SJSA1 (cell line): ENCODE measurements at places on chromosomes 7 and 10.

DNA sequence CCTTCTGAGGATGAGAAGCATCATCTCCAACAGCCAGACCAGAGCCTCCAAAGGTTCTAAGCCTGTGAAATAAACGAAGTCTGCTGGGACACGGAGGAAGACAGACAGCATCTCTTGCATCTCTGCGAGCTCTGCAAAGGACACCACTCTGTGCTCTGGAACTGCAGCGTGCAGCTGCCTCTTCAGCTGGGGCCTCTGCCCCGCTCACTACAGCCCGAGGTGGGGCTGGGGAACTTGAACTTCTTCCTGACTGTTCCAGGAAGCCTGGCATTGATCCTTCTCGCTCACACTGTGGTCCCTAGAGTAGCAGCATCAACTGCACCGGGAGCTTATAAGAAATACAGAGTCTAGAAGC, 163.3 kb downstream of the USP6NL start:
- DNase-seq: no peak

GRCh38 chr7:94436700-94437099, 42.0 kb downstream of the COL1A2 start:
- DNase-seq: no peak

DNA sequence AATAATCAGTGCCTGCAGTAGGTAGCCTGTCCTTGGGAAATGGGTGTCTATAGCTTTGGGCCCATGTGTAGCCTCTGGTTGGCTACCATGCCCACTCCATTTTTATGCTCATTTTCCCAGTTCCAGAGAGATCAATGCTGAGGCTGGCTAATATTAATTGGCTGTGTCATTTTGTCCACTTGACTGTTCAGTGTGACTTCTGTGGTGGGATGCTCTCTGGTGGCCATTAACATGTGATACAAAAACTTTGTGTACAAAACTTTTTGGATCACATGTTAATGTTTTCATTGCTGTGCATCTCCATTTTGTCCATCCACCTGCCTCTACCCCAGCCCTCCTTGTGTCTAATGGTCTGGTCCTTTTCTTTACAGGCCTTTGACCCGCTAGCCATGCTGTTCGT, 22.7 kb downstream of the VIM start:
- no peak for DNase-seq

DNA sequence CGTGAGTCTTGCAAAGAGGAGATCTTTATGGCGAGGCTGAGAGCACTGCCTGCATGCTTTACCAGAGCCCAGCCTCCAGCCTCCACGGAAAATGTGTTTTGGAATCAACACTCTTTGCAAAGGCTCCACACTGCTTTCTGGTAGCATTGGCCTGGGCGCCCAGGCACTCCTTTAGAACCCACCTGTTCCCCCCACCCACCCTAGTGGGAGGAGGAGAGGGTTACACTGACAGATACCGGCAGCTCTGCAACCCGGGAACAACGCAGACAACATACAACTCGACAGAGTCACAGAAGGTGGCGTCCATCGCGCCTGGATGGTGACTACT, 5.5 kb upstream of the MNX1 start:
- DNase-seq: no peak

GRCh38 chr10:62108759-62109586, 159.7 kb downstream of the RTKN2 start:
- no peak for DNase-seq

GRCh38 chr7:117673839-117674238, 194.0 kb downstream of the CFTR start:
- peak; percentile 36 for DNase-seq

DNA sequence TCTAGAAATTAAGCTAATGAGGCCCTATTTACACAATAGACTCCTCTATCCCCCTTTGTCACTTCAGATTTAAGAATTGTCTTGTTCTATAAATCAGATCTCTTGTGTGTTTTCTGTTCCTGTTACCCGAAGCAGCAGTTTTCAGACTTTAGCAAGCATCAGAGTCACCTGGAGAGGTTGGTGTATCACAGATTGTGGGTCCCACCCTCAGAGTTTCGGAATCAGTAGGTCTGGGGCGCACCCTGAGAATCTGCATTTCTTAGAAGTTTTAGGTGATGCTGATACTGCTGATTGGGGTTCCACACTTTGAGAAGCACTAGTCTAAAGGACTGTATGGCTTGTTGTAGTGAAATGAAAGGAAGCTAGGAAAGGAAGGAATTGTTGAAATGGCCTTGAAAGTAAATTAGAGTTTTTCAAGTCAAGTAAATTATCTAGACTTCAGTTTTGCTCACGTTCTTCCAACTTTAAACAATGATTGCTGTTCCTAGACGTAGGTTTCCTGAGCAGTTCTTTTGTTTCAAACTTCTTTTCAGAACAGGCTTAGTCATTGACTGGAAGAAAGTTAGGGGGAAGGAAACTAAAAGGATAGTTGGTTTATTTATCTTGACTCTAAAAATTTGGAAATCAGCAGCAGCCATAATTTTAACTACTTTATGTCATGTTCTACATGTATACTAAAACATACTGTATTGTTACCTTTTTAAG, 15.7 kb downstream of the BPGM start:
- peak; percentile 60 for DNase-seq

DNA sequence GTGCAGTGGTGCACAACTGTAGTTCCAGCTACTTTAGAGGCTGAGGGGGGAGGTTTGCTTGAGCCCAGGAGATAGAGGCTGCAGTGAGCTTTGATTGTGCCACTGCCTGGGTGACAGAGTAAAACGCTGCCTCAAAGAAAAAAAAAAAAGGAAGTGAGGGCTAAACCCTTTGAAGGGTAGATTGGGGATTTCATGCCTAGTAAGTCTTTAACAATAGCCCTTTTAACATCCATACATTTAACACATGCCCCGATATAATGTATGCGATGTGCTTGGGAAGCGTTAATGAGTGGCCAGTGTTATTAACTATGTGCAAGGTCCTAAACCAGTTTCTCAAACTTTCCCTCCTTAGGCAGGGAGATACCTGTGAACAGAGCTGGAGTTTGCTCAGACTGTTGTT, 229.2 kb upstream of the HPS1 start:
- DNase-seq: no peak

- DNase-seq: no peak
Observed at GRCh38 chr7:156019308-156019707, 207.0 kb upstream of the SHH start.

- no peak for DNase-seq
Observed at GRCh38 chr7:70681469-70682350, 450.2 kb upstream of the GALNT17 start.

DNA sequence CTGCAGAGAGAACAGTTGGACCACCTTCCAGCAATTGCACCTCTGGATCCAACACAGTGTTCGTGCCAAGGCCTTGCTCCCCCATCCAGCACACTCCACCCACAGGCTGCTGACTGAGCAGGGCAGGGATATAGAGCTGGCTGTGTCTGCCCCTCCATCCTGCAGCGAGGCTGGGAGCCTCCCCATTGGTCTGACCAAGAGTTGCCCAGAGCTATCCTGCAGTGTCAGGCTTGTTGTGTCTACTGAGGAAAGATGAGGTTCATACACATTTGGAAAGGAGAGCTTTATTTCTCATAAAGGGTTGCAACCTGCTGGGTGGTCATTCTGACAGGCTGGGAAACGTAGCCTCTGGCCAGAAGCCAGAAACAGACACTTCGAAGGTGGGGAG, 27.1 kb downstream of the PRF1 start:
- no peak for DNase-seq

- DNase-seq: no peak
Observed at GRCh38 chr7:1024876-1025742, 19.2 kb upstream of the GPR146 start.

- DNase-seq: peak; percentile 79
Observed at GRCh38 chr10:70551971-70552422, 50.5 kb downstream of the PRF1 start.

- DNase-seq: no peak
Observed at GRCh38 chr7:132558815-132559214, 17.5 kb downstream of the PLXNA4 start.

DNA sequence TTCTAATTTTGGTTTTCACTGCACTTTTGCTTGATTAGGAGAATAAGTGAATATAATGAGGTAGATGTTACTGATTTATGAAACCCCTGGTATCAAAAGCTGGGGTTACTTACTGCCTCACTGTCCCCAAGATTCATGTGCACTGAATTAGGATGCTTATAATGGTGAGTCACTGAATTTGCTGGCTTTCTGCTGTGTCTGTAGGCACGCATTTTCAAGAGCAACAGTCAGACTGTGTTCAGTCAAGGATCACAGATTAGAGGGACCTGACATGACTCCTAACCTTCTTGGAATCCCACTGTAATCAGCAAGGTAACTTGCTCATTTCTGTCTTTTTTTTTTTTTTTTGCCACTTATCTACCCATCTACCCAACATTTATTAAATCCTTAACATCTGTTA, 59.7 kb downstream of the GPR85 start:
- no peak for DNase-seq

DNA sequence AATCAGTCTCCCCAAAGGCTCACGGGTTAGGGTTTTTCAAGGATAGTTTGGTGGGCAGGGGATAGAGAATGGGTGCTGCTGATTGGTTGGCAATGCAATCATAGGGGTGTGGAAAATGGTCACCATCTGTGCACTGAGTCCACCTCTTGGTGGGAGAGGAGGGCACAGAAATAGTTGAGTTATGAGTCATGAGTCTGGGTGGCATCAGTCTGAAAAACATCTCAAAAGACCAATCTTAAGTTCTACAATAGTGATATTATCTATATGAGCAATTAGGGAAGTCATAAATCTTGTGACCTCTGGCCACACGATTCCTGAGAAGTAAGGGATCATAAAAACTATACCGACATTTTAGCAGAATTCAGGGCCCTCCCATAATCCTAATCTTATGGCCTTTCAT, 62.7 kb downstream of the LGI1 start:
- peak; percentile 7 for DNase-seq

GRCh38 chr10:110572862-110573261, 5.4 kb downstream of the SMC3 start:
- no peak for DNase-seq

- no peak for DNase-seq
Observed at GRCh38 chr7:101723835-101724234, 93.6 kb upstream of the CUX1 start.

GRCh38 chr10:20372748-20373147, 524.4 kb downstream of the NEBL start:
- no peak for DNase-seq

- no peak for DNase-seq
Observed at GRCh38 chr7:134532180-134532953, 5.0 kb downstream of the AKR1B10 start.

GRCh38 chr7:37068902-37069301, 344.6 kb upstream of the AOAH start:
- no peak for DNase-seq

DNA sequence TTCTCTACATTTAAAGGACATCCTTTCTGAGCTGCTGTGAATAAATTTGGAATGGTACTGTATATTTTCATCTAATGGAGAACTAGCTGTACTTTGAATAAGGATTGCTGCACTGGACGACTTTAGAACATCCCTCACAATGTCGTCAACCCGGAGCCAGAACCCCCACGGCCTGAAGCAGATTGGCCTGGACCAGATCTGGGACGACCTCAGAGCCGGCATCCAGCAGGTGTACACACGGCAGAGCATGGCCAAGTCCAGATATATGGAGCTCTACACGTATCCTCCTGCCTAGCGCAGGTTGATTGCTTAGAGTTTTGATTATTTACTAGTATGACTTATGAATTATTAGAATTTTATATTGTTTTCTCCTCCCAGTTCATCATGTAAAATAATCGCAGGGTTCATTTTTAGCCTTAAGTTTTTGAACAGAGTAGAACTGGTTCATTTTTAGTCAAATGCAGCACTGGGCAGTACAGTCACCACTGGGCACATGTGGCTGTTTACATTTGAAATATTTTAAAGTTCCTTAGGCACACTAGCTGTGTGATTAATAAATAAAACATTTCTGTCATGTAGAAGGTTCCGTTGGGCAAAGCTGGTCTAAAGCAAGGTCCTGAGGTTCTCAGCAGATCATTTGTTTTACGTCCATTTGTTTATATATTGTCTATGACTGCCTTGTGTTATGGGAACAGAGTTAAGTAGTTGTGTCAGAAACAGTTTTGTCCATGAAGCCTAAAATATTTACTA, 31.5 kb downstream of the CUL1 start:
- DNase-seq: no peak
